ENCODE measurements at places on chromosomes 1 and 21. TPM values are rescaled to one million over a fixed set of nuclear protein-coding genes. Genes with fewer than 3 reads are reported as not detected.

- peak; percentile 65 for DNase-seq
Measured at GRCh38 chr21:43339668-43340067, 87.3 kb downstream of the SIK1 start.

- DNase-seq, result peak; percentile 83
Measured at GRCh38 chr1:10663678-10664035, 132.8 kb downstream of the CASZ1 start.

The SEMA4A gene
- 0.69 TPM for total RNA-seq

DNA sequence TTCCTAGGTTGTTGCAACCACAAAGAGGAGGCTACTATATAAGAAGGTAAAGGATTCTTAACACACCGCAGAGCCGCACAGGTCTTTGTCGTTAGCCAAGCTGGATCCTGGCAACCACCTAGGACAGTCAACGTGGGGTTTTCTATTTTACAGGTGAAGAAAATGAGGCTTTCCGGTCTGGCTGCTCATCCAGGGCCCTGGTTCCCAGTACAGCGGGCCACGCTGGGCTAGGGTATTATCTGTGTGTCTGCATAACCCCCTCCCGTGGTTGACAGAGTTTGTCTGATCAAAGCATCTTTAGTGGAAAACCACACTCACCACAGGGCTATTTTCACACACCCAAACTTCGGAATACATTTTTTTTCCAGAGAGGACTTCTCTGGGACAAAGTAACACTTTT is 39.0 kb upstream of the PDE9A start:
- no peak for DNase-seq

DNA sequence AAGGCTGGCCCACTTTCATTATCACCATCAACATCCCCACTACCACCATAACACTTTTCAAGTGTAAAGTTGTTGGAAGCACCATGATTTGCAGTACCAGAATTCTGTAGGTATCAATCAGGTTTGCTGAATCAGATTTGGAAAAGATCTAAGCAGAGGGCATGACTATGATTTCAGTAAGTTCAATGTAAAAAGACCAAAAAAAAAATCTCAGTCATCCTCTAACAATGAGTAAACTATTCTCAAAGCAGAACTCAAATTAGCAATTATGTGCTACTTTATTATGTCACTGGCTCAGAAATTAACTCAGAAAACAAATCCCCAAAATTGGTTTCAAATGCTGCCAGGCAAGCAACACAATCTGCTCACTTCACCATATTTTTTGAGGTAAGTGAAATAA is 187.8 kb upstream of the HP1BP3 start:
- DNase-seq, result no peak

The SYT2 gene
- not detected for total RNA-seq

The B3GALT6 gene
- total RNA-seq, result 7.5 TPM

Data from left ventricle myocardium superior (tissue), 1 donor.